ENCODE measurements at places on chromosomes 2 and 18. TPM values are rescaled to one million over a fixed set of nuclear protein-coding genes. Genes with fewer than 3 reads are reported as not detected.

DNA sequence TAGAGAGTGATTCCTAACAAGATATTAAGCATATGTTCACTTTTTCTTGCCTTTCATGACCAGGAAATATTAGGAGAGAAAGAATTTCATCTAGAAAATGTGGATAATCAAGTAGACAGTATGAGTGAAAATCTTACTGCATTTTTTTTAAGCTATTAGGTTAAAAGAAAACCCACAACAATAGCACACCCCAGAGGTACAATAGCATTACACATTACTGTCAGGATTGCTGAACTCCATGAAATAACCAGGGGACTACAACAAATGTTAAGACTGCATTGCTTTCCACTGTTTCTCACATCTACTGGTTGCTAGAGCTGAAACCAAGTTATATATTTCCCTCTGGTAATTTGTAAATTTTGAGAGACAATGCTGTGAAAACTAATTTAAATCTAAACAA lies 33.7 kb downstream of the KLF7 start:
- DNase-seq = no peak

- no peak for DNase-seq
Measured at GRCh38 chr2:140882671-140883620, 1247.9 kb downstream of the LRP1B start.

DNA sequence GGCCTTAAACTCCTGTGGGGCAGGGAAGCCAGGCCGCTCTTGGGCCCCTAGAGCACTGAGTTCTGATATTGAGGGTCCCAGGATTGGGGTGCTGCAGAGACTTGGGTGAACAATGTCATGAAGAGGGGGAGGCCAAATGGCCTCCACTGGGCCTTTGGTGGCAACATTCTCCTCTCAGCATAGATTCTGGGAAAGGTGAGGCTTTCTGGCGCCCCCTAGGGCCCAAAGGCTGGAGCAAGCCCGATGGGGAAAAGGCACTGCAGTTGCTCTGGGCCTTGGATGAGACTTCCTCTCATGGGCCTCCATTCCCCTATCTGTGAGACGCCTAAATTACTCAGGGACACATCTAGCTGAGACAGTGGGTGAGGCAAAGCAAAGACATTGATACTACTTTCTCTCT lies 84.8 kb downstream of the ACAA2 start:
- no peak for DNase-seq

DNA sequence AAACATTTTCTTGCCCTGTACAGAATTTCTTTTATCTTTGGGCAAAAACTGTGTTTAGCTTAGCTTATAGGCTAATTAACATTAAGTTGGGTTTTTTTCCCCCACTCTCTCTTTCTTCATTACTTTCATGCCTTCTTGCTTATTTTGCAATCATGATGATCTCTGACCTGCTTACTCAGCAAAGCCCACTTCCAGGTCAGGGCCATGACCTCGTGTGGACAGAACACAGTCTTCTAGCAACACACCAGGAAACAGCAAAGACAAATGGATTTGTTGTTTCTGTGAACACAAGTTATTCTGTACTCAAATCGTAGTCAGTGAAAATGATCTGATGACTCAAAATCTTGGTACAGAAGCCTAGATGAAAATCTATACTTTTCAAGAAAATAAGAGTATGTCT lies 60.7 kb downstream of the SPATS2L start:
- no peak for DNase-seq

SH3RF3 gene
- 61.7 TPM for total RNA-seq
